CD8-positive, alpha-beta memory T cell (primary cell): ENCODE measurements at places on chromosomes 5 and 9. TPM values are rescaled to one million over a fixed set of nuclear protein-coding genes. Genes with fewer than 3 reads are reported as not detected.
A peak's percentile ranks its signal among the peaks of the same experiment; 100 is the strongest.

DNA sequence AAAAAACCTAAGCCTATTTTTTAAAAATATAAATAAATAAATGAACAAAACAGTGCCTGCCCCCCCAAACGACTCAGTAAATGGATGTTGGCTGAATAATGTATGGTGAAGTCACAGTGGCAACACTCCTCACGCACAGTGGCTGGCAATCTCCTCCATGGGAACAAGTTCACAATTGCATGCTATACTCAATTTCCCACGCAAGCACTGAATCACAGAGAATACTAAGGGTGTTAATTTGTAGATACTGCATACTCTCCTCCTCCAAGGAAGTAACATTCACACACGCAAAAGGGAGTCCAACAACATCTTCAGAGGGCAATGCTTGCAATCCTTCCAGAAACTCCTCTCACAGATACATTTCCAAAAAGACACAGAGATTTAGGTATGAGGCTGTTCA lies 47.5 kb downstream of the SERINC5 start:
- H3K4me3 ChIP-seq, result no peak overlapping the region
- H3K4me1 ChIP-seq, result peaks cover 96% of the 10 kb centered on the region
- no peak overlapping the region for H3K27ac ChIP-seq

Gene TAF11L4
- not detected for total RNA-seq

GRCh38 chr5:73242735-73243134 lies 69.7 kb downstream of the TMEM174 start:
- no peak for DNase-seq
- peaks cover 8% of the 10 kb centered on the region for H3K27me3 ChIP-seq
- H3K36me3 ChIP-seq, result no peaks in the 10 kb centered on the region
- no peaks in the 10 kb centered on the region for H3K4me1 ChIP-seq
- no peak overlapping the region for H3K27ac ChIP-seq
- no peak overlapping the region for H3K4me3 ChIP-seq

- H3K27me3 ChIP-seq, result no peaks in the 10 kb centered on the region
- H3K27ac ChIP-seq, result no peak overlapping the region
- H3K36me3 ChIP-seq, result no peaks in the 10 kb centered on the region
- no peaks in the 10 kb centered on the region for H3K4me1 ChIP-seq
- no peak for DNase-seq
Observed at GRCh38 chr9:41229408-41230401, 40.6 kb upstream of the ZNG1F start.

DNA sequence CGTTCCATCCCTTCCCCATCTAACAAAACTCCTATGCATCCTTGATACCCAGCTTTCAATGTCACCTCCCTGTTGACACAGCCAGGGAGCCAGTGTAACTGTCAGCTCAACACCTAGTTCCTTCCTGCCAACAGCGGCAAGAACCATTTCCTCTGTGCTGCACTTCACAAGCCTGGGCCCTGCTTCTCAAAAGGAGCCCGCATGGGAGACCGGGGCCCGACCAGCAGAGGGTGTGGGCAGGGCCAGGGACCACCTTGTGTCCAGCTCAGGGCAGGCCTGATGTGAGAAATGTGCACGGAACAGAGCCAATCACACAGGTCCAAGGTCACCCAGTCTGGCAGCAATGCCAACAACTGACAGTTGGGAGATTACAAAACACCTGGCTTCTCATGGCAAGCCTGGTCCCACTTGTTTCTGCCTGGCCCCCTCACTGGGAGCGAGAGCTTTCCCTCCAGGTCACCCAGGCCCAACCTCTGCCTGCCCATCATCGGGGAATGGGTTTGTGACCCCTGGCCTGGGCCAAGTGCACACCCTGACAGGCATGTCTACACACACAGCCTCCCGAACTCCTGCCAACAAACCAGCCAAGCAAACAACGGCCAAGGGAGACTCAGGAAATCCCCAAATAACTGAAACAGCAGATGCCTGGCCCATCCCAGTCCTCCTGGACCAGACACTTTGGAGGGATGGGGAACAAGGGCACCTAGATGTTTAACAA lies 3.1 kb downstream of the RNF44 start:
- H3K27me3 ChIP-seq, result no peaks in the 10 kb centered on the region
- H3K4me3 ChIP-seq, result peak overlapping the region; percentile 99
- DNase-seq, result no peak
- peak overlapping the region; percentile 49 for H3K27ac ChIP-seq
- peaks cover 19% of the 10 kb centered on the region for H3K36me3 ChIP-seq
- H3K4me1 ChIP-seq, result peaks cover 73% of the 10 kb centered on the region

Gene ACOT12
- total RNA-seq, result not detected

Gene NIPBL
- total RNA-seq, result 47.3 TPM

- no peak for DNase-seq
- no peak overlapping the region for H3K27ac ChIP-seq
- no peaks in the 10 kb centered on the region for H3K27me3 ChIP-seq
- H3K36me3 ChIP-seq, result no peaks in the 10 kb centered on the region
- H3K4me1 ChIP-seq, result peaks cover 7% of the 10 kb centered on the region
Observed at GRCh38 chr5:75152860-75153259, 83.8 kb downstream of the ANKRD31 start.

DNA sequence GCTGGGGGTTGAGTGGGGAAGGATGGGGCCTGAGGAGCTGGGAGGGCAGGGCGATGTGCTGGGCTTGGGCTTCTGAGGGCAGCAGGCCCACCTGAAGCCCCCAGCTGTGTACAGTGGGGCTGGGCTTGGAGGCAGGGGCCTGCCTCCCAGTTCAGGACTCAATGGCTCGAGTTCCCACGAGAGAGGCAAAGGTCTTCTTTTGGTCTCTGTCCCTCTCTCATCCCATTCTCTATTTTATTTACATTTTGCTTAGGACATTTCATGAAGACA lies 180.6 kb downstream of the MACROH2A1 start:
- H3K4me3 ChIP-seq, result no peak overlapping the region
- no peak overlapping the region for H3K27ac ChIP-seq
- no peaks in the 10 kb centered on the region for H3K36me3 ChIP-seq
- no peak for DNase-seq
- H3K4me1 ChIP-seq, result no peaks in the 10 kb centered on the region

Gene CLPTM1L
- 109 TPM for total RNA-seq

- no peaks in the 10 kb centered on the region for H3K36me3 ChIP-seq
- H3K27me3 ChIP-seq, result no peaks in the 10 kb centered on the region
- no peak for DNase-seq
Observed at GRCh38 chr5:99614888-99615287, 686.1 kb upstream of the CHD1 start.

DNA sequence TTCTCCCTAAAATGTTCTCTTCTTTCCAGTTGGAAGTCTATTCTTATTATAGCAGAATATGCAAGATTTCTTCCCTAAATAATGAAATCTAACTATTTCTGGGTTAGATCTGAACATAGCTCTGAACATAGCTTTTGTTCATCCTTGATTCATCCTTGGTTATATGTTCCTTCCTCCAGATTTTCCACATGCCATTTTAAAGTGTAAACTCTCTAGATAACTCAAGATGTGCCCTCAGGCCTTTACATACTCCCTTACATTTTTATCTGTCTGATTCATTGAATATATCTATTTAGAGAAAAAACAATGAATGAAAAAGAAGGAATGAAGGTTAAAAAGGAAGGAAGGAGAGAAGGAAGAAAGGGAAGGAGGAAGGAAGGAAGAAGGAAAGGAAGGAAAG lies 100.9 kb downstream of the FBXO38 start:
- H3K36me3 ChIP-seq, result no peaks in the 10 kb centered on the region
- H3K4me1 ChIP-seq, result no peaks in the 10 kb centered on the region
- DNase-seq, result no peak
- H3K27ac ChIP-seq, result no peak overlapping the region

DNA sequence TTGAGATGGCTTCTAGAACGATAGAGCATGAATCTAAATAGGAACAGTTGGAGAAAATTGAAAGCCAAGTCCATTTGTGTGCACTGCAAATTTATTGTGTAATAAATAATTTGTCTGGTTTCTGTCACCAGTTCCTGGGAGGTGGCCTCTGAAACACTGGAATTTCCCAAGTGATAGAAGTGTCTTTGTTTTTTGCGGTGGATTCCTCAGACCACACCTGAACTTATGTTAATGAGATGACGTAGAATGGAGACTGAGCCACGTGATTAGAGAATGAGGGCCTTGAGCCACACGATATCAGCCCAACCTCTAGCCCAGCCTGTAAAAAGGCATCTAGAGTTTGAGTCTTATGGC lies 105.1 kb downstream of the MSX2 start:
- no peak overlapping the region for H3K4me3 ChIP-seq
- no peaks in the 10 kb centered on the region for H3K27me3 ChIP-seq
- no peaks in the 10 kb centered on the region for H3K36me3 ChIP-seq
- no peaks in the 10 kb centered on the region for H3K4me1 ChIP-seq
- no peak for DNase-seq
- H3K27ac ChIP-seq, result no peak overlapping the region

GRCh38 chr9:89714321-89714720 lies 109.5 kb downstream of the GADD45G start:
- H3K4me3 ChIP-seq, result no peak overlapping the region
- no peak overlapping the region for H3K27ac ChIP-seq
- H3K27me3 ChIP-seq, result no peaks in the 10 kb centered on the region

- H3K27ac ChIP-seq, result no peak overlapping the region
- no peak for DNase-seq
- H3K4me1 ChIP-seq, result no peaks in the 10 kb centered on the region
- H3K36me3 ChIP-seq, result no peaks in the 10 kb centered on the region
Observed at GRCh38 chr5:51172903-51173626, 210.2 kb upstream of the ISL1 start.

Gene BSPRY
- 1.4 TPM for total RNA-seq

- H3K27ac ChIP-seq, result no peak overlapping the region
- H3K27me3 ChIP-seq, result no peaks in the 10 kb centered on the region
- no peaks in the 10 kb centered on the region for H3K4me1 ChIP-seq
- DNase-seq, result no peak
Observed at GRCh38 chr5:62489471-62489870, 76.9 kb downstream of the IPO11 start.

GRCh38 chr5:169906745-169907649 lies 73.3 kb downstream of the INSYN2B start:
- no peaks in the 10 kb centered on the region for H3K36me3 ChIP-seq
- no peaks in the 10 kb centered on the region for H3K27me3 ChIP-seq
- no peaks in the 10 kb centered on the region for H3K4me1 ChIP-seq
- H3K4me3 ChIP-seq, result no peak overlapping the region
- no peak for DNase-seq

DNA sequence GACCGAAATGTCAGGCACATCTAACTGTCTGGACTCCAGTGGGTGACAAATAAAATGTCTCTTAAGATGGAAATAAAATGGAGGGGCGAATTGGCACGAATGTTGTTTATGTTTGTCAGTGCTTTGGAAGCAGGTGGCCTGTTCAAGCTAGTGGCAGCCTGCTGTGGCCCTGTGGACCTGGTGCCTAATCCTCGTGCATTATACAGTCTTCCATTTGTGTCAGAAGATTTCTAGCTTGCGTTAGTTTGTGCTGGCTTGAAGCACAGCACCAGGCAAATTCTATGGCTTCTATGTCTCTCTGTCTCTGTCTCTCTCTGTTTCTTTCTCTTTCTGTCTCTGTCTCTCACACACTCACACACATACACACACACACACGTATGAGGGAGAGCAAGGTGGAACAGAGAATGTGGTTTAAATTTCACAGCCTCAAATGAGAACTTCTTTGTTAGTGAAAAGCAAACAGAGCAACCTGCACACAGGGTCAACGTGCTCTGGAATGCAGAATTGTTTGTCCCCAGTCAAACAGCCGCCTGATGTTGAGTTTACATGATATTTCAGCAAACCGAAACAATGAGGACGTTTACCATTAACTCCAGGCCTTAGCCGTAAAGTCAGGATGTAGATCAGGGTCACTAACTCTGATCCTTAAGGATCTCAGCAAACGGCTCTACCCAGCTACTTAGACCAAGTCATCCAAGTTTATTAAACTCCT lies 39.0 kb upstream of the CD180 start:
- no peaks in the 10 kb centered on the region for H3K36me3 ChIP-seq
- no peak for DNase-seq
- H3K27ac ChIP-seq, result no peak overlapping the region
- no peaks in the 10 kb centered on the region for H3K27me3 ChIP-seq
- no peak overlapping the region for H3K4me3 ChIP-seq

Gene RABGAP1
- total RNA-seq, result 22.2 TPM

DNA sequence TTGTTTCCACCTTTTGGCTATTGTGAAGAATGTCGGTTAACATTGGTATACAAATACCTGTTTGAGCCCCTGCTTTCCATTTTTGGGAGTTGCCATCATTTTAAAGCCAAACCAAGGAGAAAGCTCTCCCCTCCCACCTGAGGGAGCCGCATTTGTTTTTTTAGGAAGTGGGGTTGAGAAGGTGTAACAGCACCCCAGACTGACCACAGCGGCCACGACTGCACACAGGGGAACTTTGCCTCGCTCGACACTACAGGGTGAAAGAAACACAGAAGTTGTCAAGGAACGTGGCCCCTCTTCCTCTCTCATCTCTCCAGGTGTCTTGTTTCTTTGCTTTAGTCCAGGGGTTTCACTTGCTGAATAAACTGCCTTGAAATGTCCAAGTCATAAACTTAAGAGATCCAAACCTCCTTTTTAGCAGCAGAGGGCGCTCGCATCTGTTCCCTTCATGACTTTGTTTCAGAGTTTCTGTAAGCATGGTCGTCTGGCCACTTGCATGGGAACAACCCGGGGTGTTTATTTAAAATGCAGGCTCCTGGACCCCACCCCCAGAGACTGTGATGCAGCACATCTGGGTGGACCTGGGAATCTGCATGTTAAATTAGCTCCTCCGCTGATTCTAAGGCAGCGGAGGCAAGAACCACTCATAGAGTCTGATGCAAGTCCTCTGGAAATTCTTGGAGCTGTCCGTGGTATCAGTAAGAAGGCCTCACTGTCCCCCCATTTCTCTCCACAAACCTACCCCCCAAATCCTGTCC lies 2.1 kb upstream of the TTLL11 start:
- peak; percentile 28 for DNase-seq
- peaks cover 41% of the 10 kb centered on the region for H3K4me1 ChIP-seq
- no peaks in the 10 kb centered on the region for H3K36me3 ChIP-seq

GRCh38 chr9:92986176-92987119 lies 39.1 kb downstream of the FGD3 start:
- DNase-seq, result peak; percentile 40
- H3K4me3 ChIP-seq, result no peak overlapping the region
- no peak overlapping the region for H3K27ac ChIP-seq
- peaks cover 78% of the 10 kb centered on the region for H3K4me1 ChIP-seq
- no peaks in the 10 kb centered on the region for H3K27me3 ChIP-seq
- peaks cover 11% of the 10 kb centered on the region for H3K36me3 ChIP-seq

DNA sequence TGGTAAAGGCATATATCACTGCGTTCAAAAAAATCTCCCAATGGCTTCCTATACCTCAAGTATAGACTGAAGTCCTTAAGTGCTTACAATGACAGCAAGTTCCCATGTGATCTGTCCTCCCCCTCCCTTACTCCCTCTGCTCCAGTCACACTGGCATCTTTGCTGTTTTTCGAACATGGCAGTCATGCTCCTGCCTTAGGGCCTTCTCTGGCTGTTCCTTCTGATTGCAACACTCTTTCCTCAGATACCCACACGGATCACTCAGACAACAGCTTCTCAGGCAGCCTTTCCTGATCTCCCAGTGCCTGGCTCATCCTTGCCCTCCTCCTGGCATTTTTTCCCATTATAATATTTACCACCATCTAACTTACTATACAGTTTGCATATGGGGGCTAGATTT lies 232.8 kb downstream of the ARHGEF28 start:
- H3K27me3 ChIP-seq, result no peaks in the 10 kb centered on the region
- no peaks in the 10 kb centered on the region for H3K4me1 ChIP-seq
- DNase-seq, result no peak
- no peaks in the 10 kb centered on the region for H3K36me3 ChIP-seq
- no peak overlapping the region for H3K4me3 ChIP-seq
- no peak overlapping the region for H3K27ac ChIP-seq

Gene TSLP
- 0.63 TPM for total RNA-seq
